NCI-H2107 (cell line): ENCODE measurements at places on chromosomes 3 and 15.

DNA sequence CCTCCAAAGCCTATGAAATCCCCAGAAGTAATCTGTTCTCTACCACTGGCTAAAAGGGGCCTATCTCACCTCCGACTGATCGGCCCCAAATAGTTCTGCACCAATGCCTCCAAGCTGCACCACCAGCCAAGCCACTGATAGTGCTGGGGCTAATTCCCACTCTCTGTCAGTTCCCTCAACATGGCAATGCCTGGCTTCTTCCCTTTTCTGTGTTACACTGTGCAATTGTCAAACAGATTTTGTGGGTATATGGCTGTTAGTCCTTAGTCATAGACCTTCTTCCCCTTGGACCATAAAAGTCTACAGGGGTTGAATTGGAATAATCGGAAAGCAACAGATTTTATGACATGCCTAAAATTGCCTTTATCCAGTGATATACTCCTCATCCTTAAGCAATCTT, 9.3 kb upstream of the UBE2E2 start:
- DNase-seq: no peak

DNA sequence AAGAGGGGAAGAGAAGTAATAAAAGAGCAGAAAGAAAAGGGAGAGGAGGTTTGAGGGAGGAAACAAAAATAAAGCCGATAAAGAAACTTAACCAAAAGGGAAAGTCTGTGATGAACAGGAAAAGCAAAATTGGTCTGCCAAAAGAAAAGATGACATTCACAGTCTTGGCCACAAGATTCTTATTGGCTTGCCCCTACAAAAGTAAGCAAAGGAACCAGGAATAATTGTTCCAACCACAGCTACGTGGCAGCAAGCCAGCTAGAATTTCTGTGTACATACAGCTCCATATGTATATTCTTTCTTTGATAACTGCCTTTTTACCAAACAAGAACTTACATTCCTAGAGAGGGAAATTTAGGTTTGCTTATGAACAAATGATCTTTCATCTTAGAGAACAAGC, 79.6 kb downstream of the MLH1 start:
- no peak for DNase-seq

GRCh38 chr3:142057331-142057725, 92.0 kb downstream of the TFDP2 start:
- DNase-seq: no peak

DNA sequence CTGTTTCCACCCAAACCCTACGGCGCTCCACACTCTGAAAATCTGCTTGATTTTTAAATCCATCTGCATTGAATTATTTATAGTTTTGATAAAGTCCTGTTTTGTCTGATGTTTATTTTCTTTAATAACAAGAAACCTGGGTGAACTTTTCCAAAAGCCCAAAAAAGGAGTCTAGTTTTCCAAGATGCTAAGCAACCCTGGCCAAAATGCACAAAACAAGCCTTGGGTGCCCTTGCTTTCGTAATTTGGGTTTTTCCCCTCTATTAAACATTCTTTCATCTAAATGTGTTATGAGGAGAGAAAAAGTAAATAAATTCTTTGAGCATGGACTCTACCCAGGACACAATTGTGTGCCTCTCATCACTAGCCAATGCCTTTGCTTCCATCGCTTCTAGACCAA, 468.9 kb downstream of the MCTP2 start:
- DNase-seq: no peak

- DNase-seq: no peak
These were observed 5.0 kb downstream of the ABTB1 start for GRCh38 chr3:127677541-127678314.

- no peak for DNase-seq
These were observed 2.6 kb upstream of the TBC1D2B start for GRCh38 chr15:78080088-78080460.

DNA sequence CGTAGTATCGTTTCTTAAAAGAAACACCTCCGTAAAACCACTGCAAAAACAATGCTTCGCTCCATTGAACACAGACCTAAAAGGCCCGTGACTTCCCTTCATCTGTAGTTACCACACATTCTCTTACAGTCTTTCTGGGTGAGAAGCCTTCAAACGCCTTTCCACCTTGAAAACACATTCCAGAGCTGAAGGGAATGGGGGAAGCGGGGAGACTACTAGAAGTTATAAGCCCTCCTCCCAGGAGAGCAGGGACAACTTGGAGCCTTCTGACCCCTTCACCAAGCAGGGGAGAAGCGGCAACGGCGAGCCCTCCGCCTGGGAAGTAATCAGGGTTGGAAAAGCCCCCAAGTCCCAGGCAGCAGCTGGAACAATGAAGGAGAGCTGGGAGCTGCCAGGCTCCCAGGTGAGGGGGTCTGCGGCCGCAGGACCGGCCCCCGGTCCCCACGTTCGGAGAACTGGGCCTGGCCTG, 461 bp downstream of the SECISBP2L start:
- no peak for DNase-seq

- DNase-seq: no peak
These were observed 103.7 kb upstream of the CD96 start for GRCh38 chr3:111438283-111438682.

- peak; percentile 36 for DNase-seq
These were observed 1.4 kb downstream of the DVL3 start for GRCh38 chr3:184156522-184156955.

- no peak for DNase-seq
These were observed 7.2 kb upstream of the BNIP2 start for GRCh38 chr15:59696332-59696731.

DNA sequence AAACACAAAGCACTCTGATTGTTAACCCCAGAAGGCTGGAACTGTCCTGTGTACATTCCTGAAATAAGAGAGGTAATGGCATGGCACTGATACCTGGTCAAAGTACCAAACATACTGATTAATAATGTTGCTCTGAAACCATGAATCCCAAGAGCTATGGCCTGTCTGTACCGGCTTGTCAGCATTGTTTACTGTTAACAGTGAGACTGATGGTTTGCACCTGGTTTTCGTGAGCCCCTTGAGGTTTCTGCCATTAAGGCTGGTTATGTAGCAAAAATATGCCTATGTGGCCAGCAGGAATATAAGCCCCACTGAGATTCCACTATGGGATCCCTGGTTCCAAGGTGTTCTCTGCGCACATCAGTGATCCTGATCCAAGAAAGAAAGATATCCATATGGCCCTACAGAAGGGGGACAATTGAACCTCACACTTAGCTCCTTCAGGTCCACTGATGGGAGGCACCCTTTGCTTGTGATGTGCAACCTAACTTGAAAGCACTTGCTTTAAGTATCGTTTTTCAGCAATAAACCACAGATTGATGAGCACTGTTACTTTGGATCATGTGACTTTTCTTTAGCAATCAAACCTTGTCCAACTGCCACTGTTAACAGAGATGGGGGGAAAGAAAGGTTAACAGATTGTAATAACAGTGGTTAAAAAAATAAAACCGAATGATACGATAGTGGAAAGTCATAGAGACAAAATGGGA, 65.2 kb downstream of the TBL1XR1 start:
- DNase-seq: peak; percentile 79

DNA sequence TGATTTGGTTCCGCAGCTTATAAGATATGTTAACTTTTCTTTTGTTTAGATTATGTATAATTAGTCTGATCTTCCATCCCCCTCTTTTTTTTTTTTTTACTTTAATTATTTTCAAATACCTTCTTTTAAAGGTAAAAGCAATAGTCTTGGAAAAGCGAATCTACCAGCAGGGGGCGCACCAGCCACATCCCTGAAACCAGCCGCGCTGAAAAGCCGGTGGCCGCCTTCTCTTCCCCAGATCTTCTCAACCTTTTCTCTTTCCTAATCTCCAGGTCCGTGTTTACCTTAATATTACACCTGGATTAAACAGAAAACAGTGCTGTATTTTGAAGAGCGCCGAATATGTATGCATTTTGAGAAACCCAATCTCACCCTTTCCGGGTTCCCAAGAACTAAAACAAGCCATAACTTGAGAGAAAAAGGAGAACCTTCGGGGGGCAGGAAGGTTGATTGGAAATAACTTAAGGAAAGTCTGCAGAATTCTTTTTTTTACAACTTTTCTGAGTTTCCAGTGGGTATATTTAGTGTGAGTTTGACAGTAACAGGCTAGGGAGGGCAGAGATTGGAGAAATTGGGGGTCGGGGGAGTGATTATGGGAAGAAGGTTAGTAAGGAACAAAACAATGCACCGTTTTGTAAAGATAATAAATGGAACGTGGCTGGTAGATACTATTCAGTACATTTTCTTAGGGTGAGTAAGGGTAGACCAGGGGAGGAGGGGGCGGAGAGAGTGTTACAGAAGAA, 2.0 kb upstream of the SOX2 start:
- DNase-seq: peak; percentile 87

DNA sequence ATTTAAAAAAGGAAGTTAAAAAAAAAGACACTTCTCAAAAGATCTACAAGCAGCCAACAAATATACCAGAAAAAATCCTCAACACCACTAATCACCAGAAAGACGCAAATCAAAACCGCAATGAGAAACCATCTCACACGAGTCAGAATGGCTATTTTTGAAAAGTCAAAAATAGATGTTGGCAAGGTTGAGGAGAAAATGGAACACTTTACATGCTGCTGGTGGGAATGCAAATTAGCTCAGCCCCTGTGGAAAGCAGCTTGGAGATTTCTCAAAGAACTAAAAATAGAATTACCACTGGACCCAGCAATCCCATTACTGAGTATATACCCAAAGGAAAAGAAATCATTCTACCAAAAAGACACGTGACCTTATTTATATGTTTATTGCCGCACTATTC, 574.7 kb upstream of the ADAMTS9 start:
- no peak for DNase-seq

GRCh38 chr3:6262010-6262409, 598.9 kb upstream of the GRM7 start:
- DNase-seq: no peak

- DNase-seq: no peak
These were observed 39.3 kb downstream of the KY start for GRCh38 chr3:134611516-134611915.

GRCh38 chr15:77118882-77119321, 48.0 kb upstream of the TSPAN3 start:
- no peak for DNase-seq

GRCh38 chr3:156218353-156218744, 98.0 kb downstream of the KCNAB1 start:
- DNase-seq: no peak

DNA sequence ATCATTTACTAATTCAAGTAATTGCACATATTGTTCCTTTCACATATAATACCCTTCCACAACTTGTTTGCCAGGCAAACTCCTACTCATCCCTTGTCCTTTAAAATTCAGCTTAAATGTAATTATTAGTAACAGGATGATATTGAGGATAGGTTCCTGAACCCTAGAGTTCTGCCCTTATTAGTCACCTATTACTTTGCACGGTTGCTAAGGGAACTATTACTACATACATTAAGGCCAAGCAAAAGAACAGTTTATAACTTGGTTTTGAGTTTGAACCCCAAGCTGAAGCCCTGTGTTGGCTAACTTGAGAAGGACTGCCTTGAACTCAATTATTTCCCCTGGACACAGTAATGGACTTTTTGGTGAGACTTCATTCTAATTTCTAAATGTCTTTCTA, 529.7 kb downstream of the IGSF11 start:
- no peak for DNase-seq

GRCh38 chr3:57890874-57891273, 117.3 kb upstream of the FLNB start:
- DNase-seq: no peak

GRCh38 chr15:53955396-53955795, 22.8 kb upstream of the UNC13C start:
- DNase-seq: no peak

GRCh38 chr3:187211532-187212195, 14.4 kb downstream of the RTP1 start:
- no peak for DNase-seq

GRCh38 chr3:59775761-59776325, 726.0 kb upstream of the CFAP20DC start:
- no peak for DNase-seq

- no peak for DNase-seq
These were observed 25.1 kb downstream of the SSUH2 start for GRCh38 chr3:8619548-8619947.

DNA sequence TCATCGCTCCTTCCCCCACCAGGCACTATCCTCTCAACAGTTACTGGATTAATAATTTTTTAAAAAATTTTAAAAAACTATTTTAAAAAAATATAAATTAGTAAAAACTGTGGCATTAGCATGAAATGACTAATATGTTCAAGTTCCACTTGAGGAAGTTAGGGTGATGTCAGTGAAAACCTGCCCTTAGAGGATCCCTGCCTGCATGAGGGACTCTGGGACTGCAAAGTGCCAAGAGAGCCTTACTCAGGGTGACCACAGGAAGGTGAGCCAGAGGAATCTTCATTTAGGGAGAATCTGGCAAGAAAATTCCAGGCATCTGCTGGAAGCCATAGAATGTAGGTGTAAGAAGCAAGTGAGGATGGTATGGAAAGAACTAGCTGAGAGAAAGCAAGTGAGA, 157.7 kb upstream of the BCL6 start:
- no peak for DNase-seq

DNA sequence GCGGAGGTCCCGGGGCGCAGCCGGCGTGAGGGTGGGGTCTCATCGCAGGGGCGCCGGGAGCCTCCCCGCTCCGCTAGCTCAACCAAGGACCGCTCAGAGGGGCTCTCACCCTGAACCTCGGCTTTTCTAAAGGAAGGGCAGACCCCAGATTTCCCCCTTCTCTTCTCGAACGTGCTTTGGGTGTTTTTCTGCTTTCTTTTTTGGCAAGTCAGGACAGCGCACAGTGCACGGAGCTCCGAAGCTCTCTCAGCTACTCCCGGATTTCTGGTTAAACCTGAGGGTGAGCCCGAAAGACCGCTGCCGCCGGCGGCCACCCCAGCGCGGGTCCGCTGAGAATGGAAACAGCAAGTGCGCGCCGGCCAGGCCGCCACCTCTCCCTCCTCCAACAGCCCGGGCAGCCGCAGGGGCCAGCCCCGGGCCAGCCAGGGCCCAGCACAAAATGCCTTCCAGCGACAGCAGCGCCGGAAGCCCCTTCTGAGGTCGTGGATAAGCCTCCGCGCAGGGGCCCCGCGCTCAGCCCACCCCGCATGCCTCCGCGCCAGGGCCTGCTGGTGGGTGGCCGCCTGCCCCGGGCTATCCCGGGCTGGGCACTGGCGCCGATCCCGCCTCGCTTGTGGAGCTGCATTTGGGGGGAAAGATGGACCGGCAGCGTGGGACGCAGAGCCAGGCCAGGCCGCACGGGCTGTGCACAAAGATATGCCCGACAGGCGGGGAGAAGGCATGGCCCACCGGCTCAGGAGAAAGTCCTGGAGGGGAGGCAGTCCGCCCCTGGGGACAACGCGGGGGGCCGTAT, 8.2 kb upstream of the OCA2 start:
- DNase-seq: no peak

GRCh38 chr3:45048244-45048643, 22.1 kb downstream of the CLEC3B start:
- no peak for DNase-seq

GRCh38 chr3:160885791-160886286, 129.8 kb downstream of the PPM1L start:
- DNase-seq: peak; percentile 97

DNA sequence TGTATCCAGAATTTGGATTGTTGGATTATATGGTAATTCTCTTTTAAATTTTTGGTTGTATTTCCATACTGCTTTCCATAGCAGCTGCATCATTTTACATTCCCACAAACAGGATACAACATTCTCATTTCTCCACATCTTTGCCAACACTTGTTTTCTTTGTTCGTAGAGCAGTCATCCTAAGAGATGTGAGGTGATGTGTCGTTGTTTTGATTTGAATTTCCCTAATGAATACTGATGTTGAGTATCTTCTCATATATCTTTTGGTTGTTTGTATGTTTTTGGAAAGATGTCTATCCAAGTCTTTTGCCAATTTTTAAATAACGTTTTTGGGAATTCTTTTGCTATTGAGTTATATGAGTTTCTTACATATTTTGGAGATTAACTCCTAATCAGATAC, 93.6 kb downstream of the GMNC start:
- DNase-seq: no peak
